T-helper 9 cell (primary cell): ENCODE measurements at places on chromosomes 5 and 9.
A peak's percentile ranks its signal among the peaks of the same experiment; 100 is the strongest.

GRCh38 chr9:80881940-80882339 lies 807.4 kb downstream of the TLE1 start:
- no peak for DNase-seq

DNA sequence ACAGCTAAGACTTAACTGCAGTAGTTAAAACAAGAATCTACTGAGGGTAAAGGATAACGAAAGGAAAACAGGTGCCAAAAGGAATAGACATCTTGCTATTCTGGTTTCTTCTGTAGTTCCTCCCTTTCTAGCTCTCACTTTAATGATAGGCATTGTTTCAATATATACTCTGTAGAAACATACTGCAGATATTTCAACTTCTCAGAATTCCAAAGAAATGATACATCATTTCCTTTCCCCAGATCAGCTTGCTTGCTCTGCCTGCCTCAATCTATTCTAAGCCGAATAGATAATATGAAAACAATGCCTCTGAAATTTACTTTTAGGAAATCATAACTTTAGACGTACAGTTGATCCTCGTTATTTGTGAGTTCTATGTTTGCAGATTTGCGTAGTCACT lies 46.3 kb downstream of the ACO1 start:
- no peak for DNase-seq

DNA sequence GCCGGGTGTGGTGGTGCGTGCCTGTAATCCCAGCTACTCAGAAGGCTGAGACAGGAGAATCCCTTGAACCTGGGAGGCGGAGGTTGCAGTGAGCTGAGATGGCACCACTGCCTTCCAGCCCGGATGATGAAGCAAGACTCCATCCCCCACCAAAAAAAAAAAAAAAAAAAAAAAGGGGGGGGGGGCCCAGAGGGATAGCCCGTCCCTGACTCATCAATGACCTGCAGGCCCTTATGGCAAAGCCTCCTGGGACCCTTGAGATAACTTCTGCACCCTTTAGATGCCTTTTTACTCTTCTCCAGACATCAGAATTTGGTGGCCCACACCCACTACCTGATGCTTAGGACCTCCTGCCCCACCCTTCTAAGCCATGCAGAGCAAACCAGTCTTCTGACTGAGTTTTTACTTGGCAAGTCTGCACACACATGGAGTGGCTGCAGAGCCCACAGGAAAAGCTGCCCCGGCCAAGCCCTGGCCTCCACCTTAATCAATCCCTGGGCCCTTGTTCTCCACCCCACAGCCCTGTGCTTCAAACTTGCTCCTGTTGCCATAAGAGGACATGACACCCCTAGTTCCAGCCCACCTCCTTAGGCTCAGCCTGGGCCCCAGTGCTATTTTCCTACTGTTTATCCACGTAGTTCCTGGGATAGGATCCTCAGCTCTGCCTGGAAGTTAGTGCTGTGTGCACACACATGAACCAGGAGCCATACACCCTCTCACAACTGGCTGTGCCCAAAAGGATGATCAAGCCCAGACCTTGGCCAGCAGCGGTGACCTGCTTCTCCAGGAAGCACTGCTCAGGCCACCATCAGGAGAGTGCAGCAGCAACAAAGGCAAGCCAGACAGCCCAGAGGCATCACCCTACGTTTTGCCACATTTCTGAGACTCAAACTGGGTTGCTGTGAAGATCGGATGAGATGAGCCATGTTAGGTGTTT lies 5.1 kb downstream of the MGAT1 start:
- no peak for DNase-seq

- no peak for DNase-seq
Measured at GRCh38 chr9:92424340-92424739, at the start of gene OMD. TSS of gene OMD (minus strand) at chr9:92424471. CDS start at chr9:92417558, 6,913 bp downstream.

DNA sequence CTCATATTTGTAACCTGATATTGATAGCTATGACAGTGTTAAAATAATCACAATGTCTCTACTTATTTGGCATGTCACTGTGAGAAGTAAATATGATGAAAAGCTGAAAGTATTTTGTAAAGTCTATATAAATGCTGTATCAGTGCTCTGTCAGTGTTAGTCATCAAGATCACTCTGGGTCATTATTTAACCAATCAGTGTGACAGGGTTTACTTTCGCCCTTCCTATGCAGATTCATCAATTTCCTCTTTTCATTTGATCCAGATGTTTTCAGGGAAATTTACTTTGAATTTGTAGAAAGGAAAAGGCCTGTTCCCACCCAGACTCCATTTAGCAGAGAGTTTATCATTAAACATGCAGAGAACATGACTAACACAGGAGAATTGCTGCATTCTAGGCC lies 9.9 kb upstream of the PCSK5 start:
- no peak for DNase-seq

DNA sequence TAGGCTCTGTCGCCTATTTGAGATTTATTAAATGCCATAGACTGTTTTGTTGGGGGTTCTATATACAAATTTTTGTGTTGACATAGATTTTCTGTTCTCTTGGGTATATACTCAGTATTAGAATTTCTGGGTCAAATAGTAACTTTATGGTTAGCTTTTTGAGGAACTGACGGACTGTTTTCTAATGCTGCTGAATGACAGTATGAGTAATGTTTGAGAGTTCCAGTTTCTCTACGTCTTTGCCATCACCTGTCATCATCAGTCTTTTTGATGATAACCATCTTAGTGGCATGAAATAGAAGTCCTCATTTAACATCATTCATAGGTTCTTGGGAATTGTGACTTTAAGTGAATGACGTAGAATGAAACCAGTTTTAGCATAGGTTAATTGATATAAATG lies 60.1 kb downstream of the CCDC171 start:
- no peak for DNase-seq

GRCh38 chr5:170494041-170494440 lies 9.8 kb upstream of the KCNIP1 start:
- no peak for DNase-seq

- no peak for DNase-seq
Measured at GRCh38 chr5:148401604-148402003, 17.8 kb downstream of the FBXO38 start.

DNA sequence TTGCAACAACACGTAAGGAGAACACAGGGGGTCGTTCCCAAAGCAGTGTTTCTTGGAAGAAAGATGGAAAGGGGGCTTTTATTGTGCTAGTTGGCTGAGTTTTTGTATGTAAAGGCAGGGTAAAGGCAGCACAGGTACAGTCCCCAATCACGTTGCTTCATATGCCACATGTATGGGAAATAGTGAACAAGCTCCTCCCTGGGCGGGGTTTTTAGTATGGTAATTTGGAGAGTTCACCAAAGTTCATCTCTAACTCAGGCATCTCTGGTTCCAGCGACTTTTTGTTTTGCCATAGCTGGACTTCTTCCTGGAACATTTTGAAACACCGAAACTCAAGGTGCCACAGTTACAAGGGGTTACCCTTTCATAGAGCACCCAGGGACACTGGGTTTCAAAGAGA lies 133.9 kb downstream of the CAAP1 start:
- no peak for DNase-seq

- peak; percentile 75 for DNase-seq
Measured at GRCh38 chr9:137029058-137029936, 1.3 kb upstream of the ABCA2 start.

DNA sequence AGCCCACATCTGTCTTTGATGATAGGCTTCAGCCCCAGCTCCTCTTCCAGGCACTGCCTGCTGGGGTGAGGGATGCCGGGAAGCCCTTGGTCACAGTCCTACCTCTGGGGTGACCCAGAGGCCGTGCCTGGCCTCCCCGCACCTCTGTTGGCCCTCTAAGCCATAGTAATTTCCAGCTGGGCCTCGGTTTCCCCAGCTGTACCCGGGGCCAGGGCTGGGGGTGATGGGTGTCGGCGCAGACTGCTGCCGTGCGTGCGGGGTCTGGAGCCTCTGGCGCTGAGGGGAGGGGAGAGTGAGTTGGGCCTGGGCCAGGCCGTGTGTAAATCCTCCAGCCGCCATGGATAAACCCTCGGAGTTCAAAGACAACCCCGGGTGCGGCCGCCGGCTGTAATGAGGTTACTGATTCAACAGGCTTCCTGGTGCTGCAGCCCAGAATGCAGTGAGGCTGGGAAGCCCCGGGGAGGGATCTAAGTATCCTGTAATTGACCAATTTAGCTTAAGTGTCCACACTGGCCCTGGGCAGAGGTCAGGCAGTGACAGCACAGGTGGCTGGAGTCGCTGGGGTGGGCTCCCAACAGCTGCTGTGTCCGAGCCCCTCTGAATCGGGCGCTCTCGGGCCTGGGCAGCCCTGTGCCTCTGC lies 7.1 kb downstream of the RXRA start:
- DNase-seq: no peak

GRCh38 chr5:55134053-55134722 lies 25.8 kb upstream of the GPX8 start:
- no peak for DNase-seq

DNA sequence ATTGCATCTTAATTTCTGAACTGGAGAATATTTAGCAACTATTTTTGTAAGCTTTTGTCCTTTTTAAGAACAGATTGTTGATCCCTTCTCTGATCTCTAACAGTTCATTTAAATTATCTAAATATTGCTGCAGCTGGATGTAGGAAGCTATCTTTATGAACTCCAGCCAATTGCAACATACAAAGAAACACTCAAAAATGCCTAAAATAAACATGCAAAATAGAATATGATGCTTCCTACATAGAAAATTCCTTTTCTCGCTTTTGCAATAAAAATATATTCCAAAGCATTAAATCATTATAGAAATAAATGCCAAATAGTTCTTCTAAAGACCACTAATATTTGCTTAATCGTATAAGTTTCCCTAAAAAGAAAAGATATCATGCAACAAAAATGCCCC lies 218.6 kb downstream of the LURAP1L start:
- no peak for DNase-seq

GRCh38 chr5:89988998-89989655 lies 420.4 kb downstream of the CETN3 start:
- DNase-seq: no peak

- DNase-seq: no peak
Measured at GRCh38 chr5:150429410-150429873, 16.7 kb upstream of the CD74 start.

DNA sequence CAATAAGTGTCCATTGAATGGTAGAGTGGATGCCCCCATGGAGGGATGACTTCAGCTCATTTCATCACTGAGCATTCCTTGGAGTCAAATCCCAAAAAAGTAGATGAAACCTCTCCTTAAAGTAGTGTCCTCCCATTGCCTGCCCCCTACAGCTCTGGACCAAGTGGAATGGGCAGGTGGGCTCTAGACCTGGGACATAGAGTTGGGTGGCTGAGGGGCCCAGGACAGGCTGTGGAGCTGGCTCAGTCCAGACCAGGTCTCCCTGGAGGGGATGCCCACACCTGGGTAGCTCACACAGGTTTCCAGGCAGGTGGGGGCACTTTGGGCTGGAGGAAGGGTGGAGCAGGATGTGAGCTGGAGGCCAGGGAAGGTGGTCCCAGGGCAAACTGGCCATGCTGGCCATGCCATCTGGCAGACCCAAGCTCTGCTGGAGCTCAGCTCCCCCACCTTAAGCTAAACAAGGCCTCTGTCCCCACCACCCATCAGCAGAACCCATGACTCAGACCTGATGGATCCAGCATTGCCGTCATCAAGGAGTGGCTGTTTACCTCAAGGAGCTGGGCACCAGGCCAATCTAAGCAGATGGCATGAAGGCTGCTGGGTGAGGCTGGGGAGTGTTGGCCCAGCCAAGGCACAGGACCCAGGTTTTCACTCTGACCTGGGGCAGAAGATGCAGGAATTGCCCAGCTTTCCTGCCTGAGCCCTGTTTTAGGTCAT lies 6.2 kb upstream of the SPINK4 start:
- no peak for DNase-seq

DNA sequence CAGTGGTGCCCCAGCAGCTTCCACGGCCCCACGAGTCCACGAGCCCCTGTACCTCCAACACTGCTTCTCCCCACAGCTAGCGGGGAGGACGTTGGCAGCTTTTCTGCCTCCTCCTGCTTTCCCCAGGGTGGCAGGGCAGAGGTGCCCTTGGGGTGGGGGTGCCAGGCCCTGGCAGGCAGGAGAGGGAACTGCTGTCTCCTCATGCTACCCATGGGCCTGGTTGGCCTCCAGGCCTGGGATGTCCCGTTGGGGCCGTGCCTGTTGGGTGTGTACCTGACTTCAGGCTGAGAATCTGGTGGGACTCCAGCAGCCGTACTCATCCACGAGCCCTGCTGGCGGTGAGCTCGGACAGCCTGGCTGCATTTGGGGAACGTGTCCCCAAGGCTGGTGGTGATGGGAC lies 27.3 kb downstream of the RXRA start:
- DNase-seq: no peak

- no peak for DNase-seq
Measured at GRCh38 chr5:1152771-1153282, 41.0 kb upstream of the SLC12A7 start.

DNA sequence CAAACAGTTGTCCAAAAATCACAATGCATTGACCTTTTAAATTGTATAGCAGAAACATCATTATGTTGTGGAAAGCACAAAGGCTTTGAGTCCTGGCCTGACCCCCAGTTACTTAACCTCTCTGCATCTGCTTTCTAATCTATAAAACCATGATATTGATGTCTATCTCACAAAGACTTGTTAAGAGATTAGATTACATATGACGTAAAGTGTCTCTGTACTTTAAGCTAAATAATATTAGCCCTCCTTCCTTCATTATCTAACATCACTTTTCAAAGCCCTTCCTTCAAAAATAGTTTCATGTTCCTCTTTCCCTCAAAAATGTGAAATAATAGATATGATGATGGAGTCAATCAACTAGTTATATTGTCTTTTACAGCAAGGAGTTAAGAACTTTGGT lies 3.4 kb downstream of the ADAMTS6 start:
- no peak for DNase-seq

GRCh38 chr9:131873335-131873734 lies 133.5 kb upstream of the RAPGEF1 start:
- no peak for DNase-seq
